Skeletal muscle cell (primary cell): ENCODE measurements at places on chromosomes 1 and 21.
A peak's percentile ranks its signal among the peaks of the same experiment; 100 is the strongest.

- no peak for DNase-seq
Observed at GRCh38 chr1:21192284-21192683, 15.6 kb upstream of the EIF4G3 start.

GRCh38 chr1:40478276-40478675 lies 1.2 kb downstream of the ZFP69 start:
- DNase-seq = no peak

GRCh38 chr1:214002472-214002871 lies 14.7 kb downstream of the PROX1 start:
- DNase-seq = no peak

DNA sequence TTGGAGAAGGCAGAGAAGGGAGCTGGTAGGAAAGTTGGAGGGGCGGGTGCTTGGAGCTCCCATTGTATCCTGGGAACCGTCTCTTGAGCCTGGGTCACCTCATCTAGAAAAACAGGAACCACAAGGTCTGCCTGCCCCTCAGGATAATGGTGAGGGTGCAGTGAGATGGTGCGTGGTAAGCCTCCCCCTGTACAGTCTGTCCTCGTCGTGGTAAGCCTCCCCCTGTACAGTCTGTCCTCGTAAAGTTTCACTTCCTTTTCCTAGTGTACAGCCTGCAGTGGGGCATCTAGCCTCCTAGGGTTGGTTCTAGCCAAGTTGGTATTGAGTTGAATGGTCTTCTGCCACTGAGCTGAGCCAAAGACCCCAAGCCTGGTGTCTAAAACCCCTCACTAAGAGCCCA lies 66.5 kb upstream of the IGSF21 start:
- no peak for DNase-seq

DNA sequence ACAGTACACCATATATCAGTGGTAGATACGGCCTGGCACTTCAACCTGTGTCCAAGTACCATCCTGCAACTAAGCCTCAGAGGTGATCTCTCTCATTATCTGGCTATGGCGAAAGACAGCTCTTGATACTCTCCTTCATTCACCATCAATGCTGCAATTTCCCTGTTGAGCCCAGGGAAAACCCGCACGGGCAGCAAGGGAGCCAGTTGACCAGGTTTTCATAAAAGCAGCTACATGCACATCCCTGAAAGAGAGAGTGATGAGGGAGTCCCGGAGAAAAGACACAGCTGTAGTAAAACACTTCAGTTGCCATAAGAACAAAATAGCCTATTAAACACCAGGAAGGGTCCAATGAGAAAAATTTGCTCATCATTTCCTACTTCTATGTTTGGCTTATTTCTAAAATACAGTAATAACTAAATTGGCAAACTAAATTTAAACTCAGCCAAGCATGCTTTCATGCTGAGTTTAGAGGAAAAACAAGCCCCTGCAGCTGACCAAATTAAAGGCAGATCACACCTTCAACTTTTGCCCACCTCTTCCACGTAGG lies 68.3 kb downstream of the CAPZB start:
- DNase-seq = no peak

DNA sequence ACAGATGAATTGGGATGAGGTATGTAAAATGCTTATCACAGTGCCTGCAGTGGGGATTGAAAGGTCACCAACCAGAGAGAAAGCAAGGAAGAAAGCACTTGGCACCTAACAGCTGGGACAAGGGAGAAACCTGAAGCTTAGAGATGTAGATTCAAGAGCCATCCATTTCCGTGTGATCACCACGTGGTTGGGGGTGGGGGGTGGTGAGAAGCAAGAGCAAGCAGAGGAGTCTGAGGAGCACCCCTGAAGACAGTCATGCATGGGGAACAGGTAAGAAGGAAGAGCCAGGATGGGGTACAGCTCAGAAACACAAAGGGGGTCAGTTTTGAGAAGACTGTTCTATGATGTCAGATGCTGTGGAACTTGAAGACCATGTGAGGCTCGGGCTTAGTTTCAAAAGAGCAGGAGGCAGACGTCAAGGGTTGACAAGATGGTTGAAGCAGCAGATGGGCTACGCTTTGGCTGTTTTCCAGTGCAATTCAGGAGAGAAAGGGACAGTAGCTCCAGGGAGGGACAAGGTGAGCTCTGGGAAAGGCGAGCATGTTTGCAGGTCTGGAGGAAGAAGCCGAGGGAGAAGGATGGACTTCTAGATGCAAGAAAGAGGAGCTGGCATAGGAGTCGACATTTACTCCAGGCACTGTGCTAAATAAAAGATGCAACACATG lies 17.4 kb downstream of the KANK4 start:
- DNase-seq = no peak

DNA sequence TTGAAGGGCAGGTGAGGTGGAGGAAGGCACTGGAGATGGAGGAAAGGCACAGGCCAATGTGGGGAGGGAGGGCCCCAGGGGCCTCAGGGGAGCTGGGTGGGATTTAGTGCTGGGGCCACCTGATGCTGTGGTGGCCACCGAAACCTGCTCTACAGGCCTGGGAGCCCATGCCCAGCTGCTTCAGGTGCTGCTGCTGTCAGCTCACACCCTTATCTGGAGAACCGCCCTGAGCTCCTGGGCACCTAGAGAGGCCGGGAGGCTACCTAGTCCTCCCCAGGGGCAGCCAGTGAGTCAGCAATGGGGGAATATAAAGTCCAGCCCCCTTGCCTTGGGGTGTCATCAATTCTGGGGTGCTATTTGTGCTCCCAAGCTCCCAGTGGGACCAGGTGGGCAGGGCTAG lies 12.2 kb downstream of the FAM131C start:
- DNase-seq = no peak

- no peak for DNase-seq
Observed at GRCh38 chr1:93186667-93187066, 6.1 kb downstream of the CCDC18 start.

GRCh38 chr1:84582802-84583587 lies 8.8 kb upstream of the CTBS start:
- no peak for DNase-seq

DNA sequence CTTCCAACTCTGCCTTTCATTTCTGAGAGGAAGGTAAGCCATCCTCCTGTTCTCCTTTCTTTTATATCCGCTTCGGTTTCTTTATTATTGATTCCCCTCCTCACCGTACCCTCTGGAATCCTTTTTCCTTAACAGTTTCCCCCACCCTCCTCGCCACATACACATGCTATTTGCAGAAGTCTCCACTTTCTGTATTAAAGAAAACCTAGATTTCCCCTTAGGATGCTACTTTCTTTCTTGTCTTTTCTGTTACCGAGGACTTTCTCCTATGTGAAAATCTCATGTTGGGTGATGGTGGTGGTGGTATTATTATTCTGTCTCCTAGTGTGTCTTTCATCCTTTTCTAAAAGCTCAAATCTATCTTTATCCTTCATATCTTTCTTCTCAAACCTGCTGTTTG lies 62.3 kb downstream of the AK4 start:
- no peak for DNase-seq

GRCh38 chr1:40039757-40040510 lies 595 bp upstream of the CAP1 start:
- peak; percentile 67 for DNase-seq

- DNase-seq = no peak
Observed at GRCh38 chr1:53214376-53214940, 6.0 kb downstream of the CZIB start.

DNA sequence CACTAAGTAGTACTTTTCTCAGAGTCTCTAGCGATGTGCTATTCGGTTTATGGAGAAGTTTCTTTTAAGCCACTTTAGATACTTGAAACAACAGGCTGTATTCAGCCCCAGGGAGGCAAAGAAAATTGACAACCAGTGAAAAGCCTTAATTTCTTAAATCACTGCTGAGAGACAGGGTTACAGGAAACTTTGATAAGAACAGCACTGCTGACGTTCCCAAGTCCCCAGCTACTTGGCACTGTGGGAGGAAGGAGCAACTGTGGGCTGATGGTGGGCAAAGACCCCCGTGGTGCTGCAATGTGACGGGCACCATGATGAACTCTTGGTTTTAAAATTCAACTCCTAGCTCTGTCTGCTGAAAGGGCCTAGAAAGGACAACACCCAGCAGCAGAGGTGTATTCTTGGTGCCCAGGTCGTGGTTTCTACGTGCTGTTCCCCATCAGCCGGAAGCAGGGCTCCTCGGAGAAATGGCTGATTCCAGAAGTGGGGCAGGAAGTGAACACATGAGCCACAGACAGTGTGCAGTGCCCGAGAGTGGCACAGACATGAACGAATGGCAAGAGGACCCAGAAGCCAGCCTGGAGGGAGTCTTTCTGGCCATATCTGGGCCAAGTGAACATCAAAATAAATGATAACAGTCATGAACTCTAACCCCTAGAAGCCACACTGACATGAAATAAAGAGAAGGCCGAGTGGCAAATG lies 5.3 kb downstream of the PTTG1IP start:
- DNase-seq = no peak

- DNase-seq = no peak
Observed at GRCh38 chr1:210024996-210025395, 87.0 kb downstream of the SYT14 start.

- no peak for DNase-seq
Observed at GRCh38 chr1:43108080-43108479, 64.0 kb downstream of the EBNA1BP2 start.

DNA sequence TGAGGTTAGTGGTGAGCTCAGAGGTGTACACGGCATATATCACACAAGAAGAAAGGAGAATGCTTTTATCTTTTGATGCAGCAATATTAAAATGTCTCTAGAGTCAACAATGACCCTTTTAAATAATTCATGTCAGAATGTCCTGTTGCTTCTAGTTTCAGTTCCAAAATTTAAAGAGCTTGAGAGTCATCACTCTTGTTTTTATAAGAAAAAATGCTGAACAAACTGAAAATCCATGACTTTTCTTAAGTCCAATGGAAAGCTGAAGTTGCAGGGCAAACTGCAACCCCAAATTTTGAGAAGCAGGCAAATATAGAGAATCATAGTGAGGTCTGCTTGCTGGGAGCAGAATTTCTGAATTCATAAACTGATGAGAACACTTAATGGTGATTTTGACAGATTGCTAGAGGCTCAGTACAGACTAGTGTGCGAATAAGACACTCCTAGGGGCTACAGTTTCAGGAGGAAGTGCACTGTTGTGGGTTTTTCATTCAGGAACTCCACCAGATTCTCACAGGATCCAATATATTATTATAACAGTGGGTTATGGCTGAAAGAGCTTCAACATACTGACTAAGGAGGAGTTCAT lies 135.1 kb downstream of the CLIC6 start:
- no peak for DNase-seq

DNA sequence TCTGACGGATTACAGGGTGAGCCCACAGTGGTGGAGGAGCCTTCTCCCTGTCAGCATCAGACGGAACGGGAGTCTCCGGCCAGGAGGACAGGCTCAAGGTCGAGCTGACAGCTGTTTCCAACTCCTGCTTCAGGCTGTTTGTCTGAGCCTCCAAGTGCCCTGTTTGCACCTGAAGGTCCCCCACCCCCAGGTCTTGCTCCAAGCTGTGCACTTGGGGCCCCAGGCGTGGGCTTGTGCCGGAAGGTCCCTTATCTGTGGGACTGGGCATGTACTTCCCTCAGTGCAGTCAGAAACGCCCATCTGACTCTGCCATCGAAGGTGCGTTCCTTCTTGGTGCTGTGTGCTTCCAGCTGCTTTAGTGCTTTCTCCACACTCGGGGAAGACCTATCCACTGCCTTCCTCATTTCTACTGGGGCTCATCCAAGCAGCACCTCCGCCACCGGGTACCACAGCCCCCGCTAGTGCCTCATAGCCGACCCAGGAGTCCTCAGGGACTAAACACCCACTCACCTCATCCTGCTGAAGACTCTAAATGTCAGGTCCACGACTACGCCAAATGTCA lies 29.5 kb upstream of the CR2 start:
- DNase-seq = no peak

DNA sequence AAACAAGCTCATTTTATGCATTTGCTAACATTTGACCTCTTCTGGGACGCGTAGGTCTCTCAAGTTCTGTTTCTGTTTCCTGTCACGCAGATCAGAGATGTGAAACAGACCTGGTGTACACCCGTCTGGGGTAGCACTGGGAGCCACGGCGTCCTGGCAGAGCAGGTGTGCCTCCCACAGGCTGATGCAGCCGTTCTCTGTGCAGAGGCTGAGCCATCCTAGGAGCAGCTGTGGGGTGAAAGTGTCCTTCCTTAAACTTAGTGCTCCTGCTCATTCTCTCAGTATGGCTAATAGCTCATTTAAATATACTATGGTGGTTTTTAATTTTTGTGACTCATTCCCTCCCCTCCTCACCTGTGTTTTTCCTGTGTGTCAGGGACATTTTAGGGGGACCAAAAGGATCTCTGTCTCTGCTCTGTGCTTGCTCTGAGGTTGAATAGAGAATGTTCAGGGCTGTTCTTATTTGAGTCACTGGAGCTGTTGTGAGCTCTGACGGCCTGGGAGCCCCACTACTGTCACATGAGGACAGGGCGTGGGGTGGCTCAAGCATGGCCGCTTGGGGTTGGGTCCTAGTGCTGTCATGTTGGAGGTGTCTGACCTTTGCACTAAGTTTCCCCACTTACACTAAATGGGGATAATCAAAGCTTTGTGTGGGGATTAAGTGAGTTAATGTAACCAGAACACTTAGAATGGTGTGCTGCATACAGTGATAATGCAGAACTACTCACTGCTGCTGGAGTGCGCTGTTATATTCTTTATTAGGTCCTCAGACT lies 43.0 kb downstream of the GALNT2 start:
- no peak for DNase-seq

GRCh38 chr1:42003433-42003832 lies 84.7 kb upstream of the HIVEP3 start:
- DNase-seq = no peak

DNA sequence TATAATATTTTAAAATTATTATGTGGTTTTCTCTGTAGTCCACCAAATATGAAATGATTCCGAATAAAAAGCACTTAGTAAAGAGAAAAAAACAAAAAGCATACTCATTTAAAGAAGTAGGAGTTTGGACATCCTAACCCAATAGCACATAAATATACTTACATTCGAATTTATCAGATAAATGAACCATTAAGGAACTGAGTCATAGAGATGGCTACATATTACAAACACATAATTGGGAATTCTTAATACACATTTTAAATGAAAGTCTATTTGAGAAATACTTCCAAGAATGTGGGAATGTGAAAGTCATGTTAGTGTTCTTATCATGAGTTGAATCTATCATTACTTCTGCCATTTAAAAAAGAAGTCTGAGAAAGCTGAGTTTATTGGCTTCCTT lies 75.0 kb downstream of the USP24 start:
- no peak for DNase-seq

- DNase-seq = no peak
Observed at GRCh38 chr1:185886671-185887070, 152.5 kb downstream of the HMCN1 start.
